Erythroblast (primary cell): ENCODE measurements at places on chromosomes 6 and 20.

DNA sequence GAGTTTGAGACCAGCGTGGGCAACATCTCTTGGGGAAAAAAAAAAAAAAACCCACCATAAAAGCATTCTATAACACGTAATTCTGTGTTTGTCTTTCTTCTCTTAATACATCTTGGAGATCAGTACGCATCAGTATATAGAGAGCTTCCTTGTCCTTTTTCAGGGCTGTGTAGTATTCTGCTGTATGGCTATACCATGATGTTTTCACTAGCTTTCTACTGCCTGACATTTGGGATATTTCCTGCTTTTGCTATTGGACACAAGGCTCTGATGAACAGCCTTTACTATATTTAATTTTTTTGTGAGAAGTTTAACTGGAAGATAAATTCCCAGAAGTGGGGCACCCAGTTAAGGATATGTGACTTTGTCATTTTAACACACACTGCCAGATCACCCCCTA, 7.0 kb downstream of the TRIB3 start:
- DNase-seq, result no peak

- DNase-seq, result no peak
Measured at GRCh38 chr20:48897305-48898010, 24.1 kb upstream of the ARFGEF2 start.

DNA sequence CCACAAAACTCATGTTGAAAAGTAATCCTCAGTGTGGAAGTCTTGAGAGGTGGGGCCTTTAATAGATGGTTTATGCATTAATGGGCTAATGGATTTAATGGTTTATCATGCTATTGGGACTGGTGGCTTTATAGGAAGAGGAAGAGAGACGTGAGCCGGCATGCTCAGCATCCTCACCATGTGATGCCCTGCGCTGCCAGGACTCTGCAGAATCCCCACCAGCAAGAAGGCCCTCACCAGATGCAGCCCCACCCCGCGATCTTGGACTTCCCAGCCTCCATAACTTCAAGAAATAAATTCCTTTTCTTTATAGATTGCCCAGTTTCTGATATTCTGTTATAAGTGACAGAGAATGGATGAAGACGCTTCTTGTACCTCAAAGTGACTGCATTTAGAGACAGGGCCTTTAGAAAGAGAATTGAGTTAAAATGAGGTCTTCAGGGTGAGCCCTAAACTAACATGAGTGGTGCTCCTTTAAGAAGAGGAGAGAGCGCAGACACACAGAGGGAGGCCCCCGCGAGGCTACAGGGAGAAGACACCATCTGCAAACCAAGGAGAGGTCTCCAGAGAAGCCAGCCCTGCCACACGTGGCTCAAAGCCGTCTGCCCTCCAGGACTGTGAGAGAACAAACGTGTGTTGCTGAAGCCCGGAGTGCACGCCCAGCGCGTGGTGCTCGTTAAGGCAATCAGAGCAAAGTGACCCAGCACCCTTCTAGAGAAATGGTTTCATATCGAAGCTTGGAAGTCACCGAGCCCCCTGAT, 56.9 kb downstream of the IRF4 start:
- DNase-seq, result no peak

- no peak for DNase-seq
Measured at GRCh38 chr20:34155836-34156235, 43.8 kb upstream of the EIF2S2 start.

DNA sequence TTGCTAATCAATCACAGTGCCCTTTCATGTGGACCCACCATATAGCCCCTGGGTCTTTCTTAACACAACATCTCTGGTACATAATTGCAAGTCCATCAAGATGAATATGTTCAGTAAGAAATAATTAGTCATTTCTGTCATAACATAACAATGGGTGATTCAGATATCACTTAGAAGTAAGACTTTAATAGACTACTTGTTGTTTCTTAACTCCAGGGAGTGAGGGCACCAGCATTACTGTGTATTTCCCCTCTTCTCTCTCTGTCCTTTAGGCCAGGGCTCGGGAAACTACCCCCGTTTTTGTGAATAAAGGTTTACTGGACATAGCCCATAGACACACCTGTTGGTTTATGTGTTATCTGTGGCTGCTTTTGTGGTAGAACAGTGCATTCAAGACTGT, 123.5 kb downstream of the SLC24A3 start:
- DNase-seq, result no peak

- no peak for DNase-seq
Measured at GRCh38 chr20:37503256-37503927, 17.7 kb upstream of the NNAT start.

- no peak for DNase-seq
Measured at GRCh38 chr6:126722411-126722810, 382.5 kb downstream of the CENPW start.

DNA sequence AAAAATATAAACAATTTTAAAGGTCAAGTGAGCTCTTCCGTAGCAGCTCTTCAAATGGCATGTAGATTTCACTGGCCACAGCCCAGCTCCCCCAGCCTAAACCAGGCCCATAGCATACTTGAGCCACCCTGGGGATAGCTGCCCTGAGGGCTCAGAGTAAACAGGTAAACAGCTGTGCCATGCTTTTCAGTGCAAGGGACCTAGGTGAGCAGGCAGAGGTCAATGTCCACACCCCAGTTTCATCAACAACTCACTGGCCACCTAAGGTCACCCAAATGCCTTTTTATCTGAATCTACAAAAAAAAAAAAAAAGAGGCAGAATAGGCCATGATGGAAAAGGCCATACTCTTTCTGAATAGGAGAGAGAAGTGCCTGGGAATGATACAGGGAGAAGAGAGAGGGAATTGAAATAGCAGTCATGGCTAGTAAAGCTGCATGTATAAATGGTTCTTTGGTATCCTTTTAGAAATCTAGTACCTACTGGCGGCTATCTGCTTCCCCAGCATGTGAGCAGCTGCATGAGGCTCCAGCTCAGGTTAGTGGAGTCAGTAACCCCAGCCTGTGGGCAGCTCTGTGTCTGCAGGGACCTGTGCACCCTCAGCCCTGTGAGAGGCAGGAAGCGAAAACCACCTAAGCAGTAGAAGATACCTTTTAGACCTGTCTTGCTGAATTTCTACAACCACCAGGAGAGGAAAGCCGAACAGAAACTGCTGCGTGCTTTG, 77.0 kb downstream of the FOXA2 start:
- no peak for DNase-seq

GRCh38 chr6:163733061-163733460, 318.5 kb downstream of the QKI start:
- DNase-seq, result no peak

DNA sequence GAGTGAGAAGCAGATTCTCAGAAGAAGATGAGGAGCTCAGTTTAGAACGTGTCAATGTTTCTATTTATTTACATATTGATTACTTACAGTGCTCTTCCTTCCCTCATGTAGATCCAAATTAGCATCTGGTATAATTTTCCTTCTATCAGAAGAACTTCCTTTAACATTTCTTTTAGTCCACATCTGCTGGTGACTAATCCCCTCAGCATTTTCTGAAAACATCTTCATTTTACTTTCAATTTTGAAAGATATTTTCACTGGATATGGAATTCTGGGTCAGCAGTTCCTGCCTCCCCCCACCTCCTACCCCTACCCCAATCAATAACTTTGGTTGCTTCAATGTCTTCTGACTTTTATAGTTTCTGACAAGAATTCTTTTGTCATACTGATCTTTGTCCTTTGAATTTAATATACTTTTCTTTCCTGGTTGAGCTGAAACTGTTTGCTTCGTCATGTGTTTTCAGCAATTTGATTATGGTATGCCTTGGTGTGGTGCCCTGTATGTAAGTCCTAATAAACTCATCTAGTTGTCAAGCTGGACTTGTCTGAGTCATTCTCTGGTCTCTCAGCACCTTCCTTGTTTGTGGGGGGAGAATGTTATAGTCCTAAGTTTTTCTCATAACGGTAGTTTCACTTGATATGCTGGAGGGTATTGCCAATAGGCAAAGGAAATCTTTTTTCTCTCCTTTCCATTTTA, 57.0 kb downstream of the SMPDL3A start:
- no peak for DNase-seq

- no peak for DNase-seq
Measured at GRCh38 chr6:68086199-68086598, 548.9 kb upstream of the ADGRB3 start.

DNA sequence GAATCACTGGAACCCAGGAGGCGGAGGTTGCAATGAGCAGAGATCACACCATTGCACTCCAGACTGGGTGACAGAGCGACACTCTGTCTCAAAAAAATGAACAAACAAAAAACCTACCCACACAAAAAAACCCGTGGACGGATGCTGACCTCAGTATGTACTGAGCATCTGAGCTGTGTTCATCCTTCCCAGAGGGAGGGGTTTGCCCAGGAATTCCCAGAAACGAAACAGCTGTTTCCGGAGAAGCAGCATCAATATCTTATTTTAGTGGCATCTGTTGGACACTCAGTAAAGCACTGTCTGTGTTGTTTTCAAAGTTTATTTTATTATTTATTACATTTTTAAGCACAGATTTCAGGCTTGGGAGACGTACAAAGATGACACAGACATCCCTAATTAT, 18.7 kb downstream of the NANP start:
- DNase-seq, result no peak

- no peak for DNase-seq
Measured at GRCh38 chr20:63057171-63058117, 50.7 kb upstream of the BHLHE23 start.

- DNase-seq, result no peak
Measured at GRCh38 chr6:166592821-166593220, 6.3 kb upstream of the RAMACL start.

DNA sequence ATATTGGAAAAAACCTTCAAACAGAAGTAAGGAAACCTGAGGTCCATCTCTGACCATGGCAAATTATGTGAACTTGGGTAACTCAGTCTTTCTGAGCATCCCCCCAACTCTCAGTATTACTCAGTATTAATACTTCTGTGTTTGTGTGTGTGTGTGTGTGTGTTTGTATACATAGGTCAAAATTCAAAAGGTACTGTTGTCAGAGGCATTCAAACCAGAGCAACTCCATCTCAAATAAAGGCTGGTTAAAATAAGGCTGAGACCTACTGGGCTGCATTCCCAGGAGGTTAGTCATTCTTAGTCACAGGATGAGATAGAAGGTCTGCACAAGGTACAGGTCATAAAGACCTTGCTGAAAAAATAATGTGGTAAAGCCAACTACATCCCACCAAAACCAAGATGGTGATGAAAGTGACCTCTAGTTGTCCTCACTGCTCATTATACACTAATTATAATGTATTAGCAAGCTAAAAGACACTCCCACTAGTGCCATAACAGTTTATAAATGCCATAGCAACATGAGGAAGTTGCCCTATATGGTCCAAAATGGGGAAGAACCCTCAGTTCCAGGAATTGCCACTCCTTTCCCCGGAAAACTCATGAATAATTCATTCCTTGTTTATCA, 33.3 kb upstream of the SLC22A16 start:
- no peak for DNase-seq
